ENCODE measurements at places on chromosomes 12 and 14.

DNA sequence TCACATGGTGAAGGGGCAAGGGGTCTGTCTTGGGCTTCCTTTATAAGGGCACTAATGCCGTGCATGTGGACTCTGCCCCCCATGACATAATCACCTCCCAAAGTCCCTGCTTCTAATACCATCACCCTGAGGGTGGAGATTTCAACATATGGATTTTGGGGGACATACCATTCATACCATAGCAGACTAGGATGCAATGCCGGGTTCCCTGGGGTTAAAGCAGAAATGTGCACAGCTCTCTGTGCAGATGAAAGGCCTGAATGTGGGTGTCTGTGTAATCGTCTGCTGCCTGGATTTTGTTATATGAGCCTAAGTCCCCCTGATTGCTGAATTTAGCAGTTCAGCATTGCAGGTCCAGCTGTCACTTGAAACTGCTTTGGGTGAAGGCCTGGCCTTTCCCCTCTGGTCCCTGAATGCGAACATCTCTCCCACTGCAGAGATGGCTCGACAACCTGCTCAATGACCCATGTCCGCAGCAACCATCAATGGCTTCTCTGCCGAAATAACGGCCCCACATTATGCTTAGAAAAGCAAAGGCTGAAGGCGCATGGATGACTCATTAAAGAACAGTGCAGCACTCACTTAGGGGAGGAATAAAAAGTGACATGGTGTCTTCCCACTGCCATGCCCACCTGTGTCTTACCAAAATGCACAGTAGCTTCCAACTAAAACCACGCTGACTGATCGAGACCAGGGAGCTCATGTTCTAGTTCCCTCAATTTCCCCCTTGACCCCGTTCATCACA lies 286.3 kb downstream of the DPF3 start:
- no peak for DNase-seq

GRCh38 chr12:106302401-106303201 lies at the start of gene TCP11L2:
Gene TCP11L2 (plus strand): TSS chr12:106302733. CDS start chr12:106311076, 8,343 bp downstream.
- DNase-seq = peak; percentile 92

- DNase-seq = no peak
These were observed 68.4 kb upstream of the BCAT1 start for GRCh38 chr12:25017336-25017735.

GRCh38 chr12:69844836-69845235 lies 19.8 kb downstream of the MYRFL start:
- no peak for DNase-seq

GRCh38 chr12:5022025-5022424 lies 21.7 kb upstream of the KCNA5 start:
- DNase-seq = no peak

GRCh38 chr14:51616724-51617409 lies 34.8 kb upstream of the FRMD6 start:
- no peak for DNase-seq

- DNase-seq = no peak
These were observed 1089.1 kb downstream of the TRHDE start for GRCh38 chr12:73361156-73361863.

DNA sequence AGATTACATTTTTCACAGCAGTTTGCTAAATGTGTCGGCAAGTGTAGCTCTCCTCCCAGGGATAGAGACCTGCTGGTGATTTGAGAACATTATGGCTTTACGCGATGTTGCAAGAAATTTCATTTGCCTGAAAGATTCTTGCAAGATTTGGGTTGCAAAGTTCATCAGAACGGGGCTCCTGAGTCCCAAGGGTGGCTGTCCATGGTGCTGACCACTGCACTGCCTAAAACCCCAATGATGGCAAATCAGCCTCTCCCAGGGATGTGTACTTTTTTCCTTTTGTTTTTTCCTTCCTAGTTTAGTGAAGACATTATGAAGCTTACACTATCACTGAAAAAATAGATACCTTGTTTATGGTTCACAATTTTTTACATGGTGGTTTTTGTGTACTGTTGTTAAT lies 85.4 kb downstream of the WSCD2 start:
- no peak for DNase-seq

GRCh38 chr14:23284654-23285529 lies 1.0 kb downstream of the HOMEZ start:
- no peak for DNase-seq

DNA sequence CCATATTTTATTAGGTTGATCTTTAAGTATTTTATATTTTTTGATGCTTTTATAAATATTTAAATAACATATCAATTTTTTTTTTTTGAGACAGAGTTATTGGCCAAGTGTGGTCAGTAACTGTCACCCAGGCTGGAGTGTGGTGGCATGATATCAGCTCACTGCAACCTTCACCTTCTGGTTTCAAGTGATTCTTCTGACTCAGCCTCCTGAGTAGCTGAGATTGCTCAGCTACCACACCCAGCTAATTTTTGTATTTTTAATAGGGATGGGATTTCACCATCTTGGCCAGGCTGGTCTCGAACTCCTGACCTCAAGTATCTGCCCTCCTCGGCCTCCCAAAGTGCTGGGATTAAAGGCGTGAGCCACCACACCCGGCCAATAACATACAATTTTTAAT lies 71.1 kb downstream of the FUT8 start:
- DNase-seq = no peak

- no peak for DNase-seq
These were observed 118.4 kb downstream of the PPHLN1 start for GRCh38 chr12:42444192-42444943.

Measured in central memory CD4-positive, alpha-beta T cell (primary cell).